ENCODE measurements at places on chromosomes 6 and 20.

- DNase-seq: no peak
Observed at GRCh38 chr6:160007611-160008010, 38.7 kb downstream of the IGF2R start.

GRCh38 chr6:13355999-13356785 is 27.9 kb upstream of the TBC1D7 start:
- no peak for DNase-seq

DNA sequence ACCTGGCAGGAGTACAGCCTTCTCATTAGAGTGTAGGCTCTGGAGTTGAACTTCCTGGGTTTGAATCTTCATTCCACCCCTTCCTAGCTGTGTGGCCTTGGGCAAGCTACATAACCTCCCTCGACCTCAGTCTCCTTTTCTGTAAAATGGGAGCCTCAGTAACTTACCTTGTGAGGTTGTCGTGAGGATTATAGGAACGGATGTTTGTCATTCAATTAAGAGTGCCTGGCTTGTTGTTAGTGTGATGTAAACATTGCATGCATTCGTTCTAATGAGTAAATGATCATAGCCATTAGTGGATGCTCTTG is 45.2 kb downstream of the TOX2 start:
- no peak for DNase-seq

DNA sequence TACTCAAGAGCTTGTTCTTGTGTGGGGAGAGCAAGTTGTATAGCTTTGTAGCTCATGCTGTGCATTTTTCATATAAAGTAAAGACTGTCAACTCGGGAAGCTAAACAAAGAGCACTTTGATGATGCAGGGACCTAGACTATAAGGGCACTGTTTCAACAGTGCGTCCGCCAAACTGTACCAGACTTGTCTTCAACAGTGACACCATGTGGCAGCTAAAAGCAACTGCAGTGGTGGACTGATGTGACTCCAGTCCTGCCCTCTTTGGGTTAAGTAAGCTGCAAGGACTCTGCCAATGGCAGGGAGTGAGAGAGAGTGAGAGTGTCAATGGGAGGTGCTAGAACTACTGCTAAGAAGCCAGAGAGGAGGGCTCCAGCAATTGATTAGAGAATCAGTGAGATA is 48.1 kb upstream of the MC3R start:
- DNase-seq: no peak

GRCh38 chr20:25007491-25008305 is 15.1 kb upstream of the APMAP start:
- no peak for DNase-seq

- DNase-seq: no peak
Observed at GRCh38 chr20:21294755-21295154, 8.4 kb upstream of the XRN2 start.

- DNase-seq: no peak
Observed at GRCh38 chr6:21357262-21357661, 236.3 kb upstream of the SOX4 start.

DNA sequence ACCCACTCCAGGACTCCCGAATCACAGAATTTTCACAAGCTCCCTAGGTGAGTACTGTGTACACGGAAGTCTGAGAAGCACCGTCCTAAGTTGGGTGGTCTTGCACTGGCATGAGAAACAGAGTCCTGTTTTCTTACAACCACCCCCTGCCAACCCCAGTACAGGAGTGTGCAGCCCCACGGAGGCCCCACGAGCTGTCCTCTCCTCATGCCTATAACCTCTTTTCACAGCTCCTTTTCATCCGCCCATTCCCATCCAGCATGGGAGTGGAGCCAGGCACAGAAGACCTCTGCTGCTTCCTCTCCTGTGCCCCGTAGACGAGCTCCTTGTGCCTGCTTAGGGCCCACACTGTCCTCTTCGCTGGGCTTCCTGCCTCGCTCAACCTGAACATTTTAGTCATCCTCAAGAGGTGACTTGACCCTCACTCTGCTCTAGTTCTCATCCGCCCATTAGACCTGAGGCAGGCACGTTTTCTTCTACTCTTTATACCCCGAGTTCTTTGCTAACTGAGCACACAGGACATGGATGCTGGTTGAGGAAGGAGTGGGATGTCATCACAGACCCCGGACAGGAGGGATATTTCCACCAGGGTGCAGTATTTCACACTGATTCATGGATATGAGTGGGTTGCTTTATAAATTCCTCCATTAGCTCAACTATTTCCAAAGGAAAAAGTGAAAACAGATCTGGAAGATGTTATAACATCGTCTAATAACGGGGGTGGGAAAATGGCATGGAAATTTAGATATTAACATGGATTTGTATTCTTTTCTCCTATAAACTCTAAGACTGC is 160.5 kb downstream of the TTLL2 start:
- DNase-seq: no peak

GRCh38 chr20:2756056-2756611 is 44.3 kb downstream of the CPXM1 start:
- DNase-seq: no peak

GRCh38 chr6:145648149-145648548 is 87.2 kb downstream of the EPM2A start:
- DNase-seq: no peak

GRCh38 chr6:14270142-14270893 is 152.7 kb downstream of the CD83 start:
- DNase-seq: no peak

- peak; percentile 45 for DNase-seq
Observed at GRCh38 chr6:152170702-152171667, 363.5 kb downstream of the ESR1 start.

DNA sequence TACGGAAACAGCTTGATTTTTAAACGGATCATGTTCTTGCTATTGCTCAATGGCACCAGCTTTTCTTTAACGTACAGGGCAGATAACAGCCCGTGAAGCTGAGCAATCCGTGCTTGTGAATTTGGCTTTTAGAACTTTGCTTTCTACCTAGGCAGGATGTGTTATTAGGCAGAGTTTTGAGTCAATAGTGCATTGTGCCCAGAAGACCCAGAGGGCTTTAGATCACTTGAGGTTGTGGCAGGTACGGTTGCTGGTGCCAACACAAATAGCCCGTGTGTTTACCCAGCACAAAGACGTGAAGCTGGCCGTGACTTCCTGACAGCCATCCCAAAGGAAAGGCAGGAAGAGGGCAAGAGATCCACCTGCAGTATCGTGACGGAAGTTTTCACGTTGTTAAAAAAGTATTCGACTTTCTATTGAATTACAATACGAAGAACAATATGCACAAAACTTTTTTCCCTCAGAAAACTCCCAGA is 117.4 kb upstream of the FRMD1 start:
- DNase-seq: no peak

DNA sequence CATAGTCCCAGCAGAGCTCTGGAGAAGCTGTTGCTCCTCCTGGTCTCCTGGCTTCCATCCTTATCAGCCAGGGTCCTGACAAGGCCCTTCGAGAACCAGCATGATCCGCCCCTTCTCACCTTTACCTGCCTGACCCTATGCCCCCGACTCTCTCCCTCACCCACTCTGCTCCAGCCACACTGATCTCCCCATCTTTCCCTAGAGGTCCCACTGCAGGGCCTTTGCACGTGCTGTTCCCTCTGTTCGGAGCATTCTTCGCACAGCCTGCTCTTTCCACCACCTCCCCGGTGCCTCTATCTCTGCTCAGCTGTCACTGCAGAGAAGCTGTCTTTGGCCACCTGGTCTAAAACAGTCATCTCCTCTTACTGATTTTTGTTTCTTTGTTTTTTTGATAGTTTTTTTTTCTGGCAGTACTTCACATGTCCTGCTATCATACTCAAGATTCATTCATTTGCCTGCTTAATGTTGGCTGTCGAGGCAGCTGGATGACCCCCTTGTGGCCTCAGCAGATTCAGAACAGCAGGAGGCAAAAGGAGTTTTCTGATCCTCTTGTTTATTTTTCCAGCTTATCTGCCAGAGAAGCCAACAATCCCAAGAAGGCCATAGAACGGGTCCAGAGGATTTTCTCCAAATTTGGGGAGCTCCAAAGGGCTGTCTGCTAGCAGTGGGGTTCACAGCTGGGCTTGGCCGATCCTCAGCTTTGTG is 1.6 kb upstream of the PTGIS start:
- no peak for DNase-seq

GRCh38 chr20:9440892-9441291 is 73.5 kb upstream of the LAMP5 start:
- no peak for DNase-seq

GRCh38 chr20:675033-675452 is 559 bp downstream of the SCRT2 start:
- DNase-seq: no peak

DNA sequence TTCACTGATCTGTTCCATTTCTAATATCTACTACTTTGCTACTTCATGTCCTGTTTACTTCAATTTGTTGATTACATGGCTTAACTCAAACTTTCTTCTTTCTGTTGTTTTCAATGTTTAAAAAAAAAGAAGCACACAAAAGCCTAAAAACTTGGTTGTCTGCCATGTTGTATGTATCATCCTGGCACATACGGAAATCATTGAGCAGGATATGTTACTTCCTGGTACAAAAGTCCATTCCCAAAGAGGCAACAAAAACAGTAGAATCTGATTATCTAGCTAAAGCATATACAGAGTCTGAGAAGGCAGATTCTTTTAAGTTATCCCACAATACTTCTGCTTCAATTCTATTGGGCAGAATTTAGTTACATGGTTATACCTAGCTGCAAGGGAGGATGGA is 14.5 kb upstream of the COL12A1 start:
- DNase-seq: no peak

- no peak for DNase-seq
Observed at GRCh38 chr6:167152862-167153261, 4.9 kb downstream of the GPR31 start.

GRCh38 chr20:16201191-16201590 is 372.1 kb downstream of the KIF16B start:
- no peak for DNase-seq

GRCh38 chr20:25218492-25218891 is 23.0 kb downstream of the ENTPD6 start:
- no peak for DNase-seq

- DNase-seq: no peak
Observed at GRCh38 chr20:10521068-10521831, 86.1 kb downstream of the SLX4IP start.

GRCh38 chr6:113529879-113530278 is 327.3 kb upstream of the MARCKS start:
- no peak for DNase-seq

DNA sequence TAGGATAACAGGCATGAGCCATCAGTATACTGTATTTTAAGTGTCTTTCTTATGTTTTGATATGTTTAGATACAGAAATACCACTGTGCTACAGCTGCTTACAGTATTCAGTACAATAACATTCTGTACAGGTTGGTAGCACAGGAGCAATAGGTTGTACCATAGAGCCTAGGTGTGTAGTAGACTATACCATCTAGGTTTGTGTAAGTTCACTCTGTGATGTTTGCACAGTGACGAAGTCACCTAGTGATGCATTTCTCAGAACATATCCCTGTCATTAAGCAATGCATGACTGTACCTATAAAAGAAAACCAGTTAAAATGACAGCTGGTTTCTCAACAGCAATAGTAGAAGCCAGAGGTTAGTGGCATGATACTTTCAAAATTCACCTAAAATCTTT is 3.0 kb upstream of the ZBTB24 start:
- DNase-seq: no peak

- DNase-seq: peak; percentile 78
Observed at GRCh38 chr6:89371849-89372505, 19.5 kb upstream of the UBE2J1 start.
